ENCODE measurements at places on chromosomes 7 and 10. TPM values are rescaled to one million over a fixed set of nuclear protein-coding genes. Genes with fewer than 3 reads are reported as not detected.

The SLC18A3 gene
- polyA plus RNA-seq = not detected

The AKR1D1 gene
- polyA plus RNA-seq = not detected

The LEP gene
- polyA plus RNA-seq = not detected

The STEAP1B gene
- polyA plus RNA-seq = not detected

The METTL27 gene
- polyA plus RNA-seq = not detected

The CTNNA3 gene
- polyA plus RNA-seq = 0.38 TPM

The FFAR4 gene
- polyA plus RNA-seq = not detected

The CALHM1 gene
- polyA plus RNA-seq = not detected

DNA sequence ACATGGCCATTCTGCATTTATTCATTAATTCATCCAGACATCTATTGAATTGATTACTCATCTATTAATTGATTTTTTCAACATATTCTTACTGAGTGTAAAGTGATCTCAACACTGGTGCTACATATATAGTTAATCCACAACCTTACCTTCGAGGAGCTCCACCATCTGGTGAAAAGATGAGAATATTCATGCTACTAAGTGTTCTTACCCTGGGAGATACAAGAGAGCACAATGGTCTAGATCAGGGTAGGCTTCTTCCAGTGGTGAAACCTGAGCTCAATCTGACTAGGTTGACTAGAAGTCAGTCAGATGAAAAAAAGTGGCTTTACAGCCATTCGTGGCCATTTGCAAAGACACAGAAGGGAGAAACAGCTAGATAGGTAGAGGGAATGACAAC is 507.4 kb downstream of the ANKRD7 start:
- DNase-seq = no peak

DNA sequence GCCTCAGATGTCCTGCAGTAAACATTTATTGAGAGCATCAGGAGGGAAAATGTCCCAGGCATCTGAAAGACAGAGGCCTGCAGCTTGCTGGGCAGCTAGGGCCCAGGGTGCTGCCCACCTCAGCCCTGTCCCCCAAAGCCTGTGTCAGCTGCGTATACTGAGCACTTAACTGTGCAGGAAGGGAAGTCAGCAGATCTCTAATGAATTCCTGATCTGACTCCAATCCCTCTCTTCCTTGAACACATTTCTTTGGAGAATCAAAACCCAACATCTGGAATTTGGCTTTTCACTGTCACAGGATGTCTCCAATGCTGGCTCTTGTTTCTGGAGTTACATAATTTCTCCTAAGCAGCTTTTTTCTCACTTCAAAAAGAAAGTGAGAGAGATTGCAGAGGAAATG is 364.7 kb upstream of the NFE2L3 start:
- no peak for DNase-seq

DNA sequence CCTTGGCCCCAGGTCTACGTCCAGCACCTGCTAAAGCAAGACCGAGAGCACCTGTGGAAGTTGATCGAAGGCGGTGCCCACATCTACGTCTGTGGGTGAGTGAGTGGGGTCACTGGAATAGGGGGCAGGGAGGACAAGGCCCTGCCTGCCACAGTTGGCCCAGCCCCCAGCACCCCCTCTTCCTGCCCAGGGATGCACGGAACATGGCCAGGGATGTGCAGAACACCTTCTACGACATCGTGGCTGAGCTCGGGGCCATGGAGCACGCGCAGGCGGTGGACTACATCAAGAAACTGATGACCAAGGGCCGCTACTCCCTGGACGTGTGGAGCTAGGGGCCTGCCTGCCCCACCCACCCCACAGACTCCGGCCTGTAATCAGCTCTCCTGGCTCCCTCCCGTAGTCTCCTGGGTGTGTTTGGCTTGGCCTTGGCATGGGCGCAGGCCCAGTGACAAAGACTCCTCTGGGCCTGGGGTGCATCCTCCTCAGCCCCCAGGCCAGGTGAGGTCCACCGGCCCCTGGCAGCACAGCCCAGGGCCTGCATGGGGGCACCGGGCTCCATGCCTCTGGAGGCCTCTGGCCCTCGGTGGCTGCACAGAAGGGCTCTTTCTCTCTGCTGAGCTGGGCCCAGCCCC is 8.1 kb downstream of the TMEM120A start:
- DNase-seq = no peak

- DNase-seq = no peak
Measured at GRCh38 chr7:67955061-67955460, 958.4 kb downstream of the TYW1 start.

- DNase-seq = no peak
Measured at GRCh38 chr7:120867932-120868331, 10.0 kb upstream of the TSPAN12 start.

GRCh38 chr7:25845464-25845863 is 306.5 kb upstream of the NFE2L3 start:
- DNase-seq = no peak

GRCh38 chr7:81810476-81811155 is 40.8 kb upstream of the HGF start:
- DNase-seq = no peak

- no peak for DNase-seq
Measured at GRCh38 chr10:93757801-93758507, at the start of gene LGI1. TSS of gene LGI1 (plus strand) at chr10:93757936. CDS start at chr10:93758145, 209 bp downstream.

DNA sequence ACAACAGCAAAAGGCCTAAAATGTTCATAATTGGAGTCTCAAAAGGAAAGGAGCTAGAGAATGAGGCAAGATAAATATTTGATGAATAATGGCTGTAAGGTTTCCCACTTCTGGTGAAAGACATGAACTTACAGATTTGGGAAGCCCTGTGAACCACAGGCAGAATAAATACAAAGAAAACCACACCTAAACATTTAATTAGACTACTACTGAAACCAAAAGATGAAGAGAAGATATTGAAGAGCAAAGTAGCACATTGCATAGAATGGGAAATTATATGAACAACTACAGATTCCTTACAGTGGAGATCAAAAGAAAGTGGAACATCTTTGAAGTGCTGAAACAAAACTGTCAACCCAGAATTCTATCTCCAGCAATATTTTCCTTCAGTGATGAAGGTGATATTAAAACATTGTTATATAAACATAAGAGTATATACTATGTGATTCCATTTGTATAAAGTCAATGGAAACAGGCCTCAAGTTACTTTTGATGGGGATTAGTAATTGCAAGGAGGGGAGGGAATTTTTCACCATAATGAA is 191.3 kb upstream of the KAT6B start:
- DNase-seq = no peak

- no peak for DNase-seq
Measured at GRCh38 chr7:68249611-68250010, 1253.0 kb downstream of the TYW1 start.

- DNase-seq = peak; percentile 68
Measured at GRCh38 chr7:140230861-140231770, 54.3 kb upstream of the KDM7A start.

- no peak for DNase-seq
Measured at GRCh38 chr7:38185395-38186307, 7.6 kb downstream of the STARD3NL start.

DNA sequence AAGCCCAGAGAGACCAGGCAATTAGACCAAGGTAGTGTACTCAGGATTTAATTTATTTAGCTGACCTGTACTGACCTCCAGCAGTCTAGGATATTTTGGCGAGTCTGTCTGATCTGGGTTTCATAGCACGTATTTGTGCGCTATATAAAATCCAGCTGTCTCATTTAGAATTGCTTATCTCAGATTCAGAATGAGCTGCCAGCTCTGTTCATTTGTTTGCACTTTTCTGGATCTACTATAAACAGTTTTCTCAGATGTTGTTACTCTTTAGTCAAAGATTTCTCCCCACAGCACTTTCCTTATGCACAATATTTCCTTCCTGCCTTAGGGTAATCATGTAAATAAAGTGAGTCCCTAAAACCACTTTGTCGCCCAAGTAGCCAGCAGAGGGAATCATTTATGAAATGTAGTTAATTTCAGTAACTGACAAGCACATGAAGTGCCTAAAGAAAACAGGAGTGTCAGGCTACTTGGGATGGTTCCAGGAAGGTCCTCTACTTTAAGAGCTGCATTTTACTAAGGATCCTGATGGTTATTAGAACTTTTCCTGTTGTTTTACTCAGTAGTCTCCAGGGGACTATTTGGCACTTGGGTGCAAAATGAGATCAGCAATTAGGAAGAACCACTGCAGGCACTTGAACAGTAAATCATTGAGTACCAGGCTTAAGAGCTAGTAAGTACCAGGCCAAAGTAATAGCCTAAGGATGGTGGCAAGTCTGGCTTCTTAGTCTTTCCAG is 226.4 kb downstream of the TWIST1 start:
- no peak for DNase-seq

DNA sequence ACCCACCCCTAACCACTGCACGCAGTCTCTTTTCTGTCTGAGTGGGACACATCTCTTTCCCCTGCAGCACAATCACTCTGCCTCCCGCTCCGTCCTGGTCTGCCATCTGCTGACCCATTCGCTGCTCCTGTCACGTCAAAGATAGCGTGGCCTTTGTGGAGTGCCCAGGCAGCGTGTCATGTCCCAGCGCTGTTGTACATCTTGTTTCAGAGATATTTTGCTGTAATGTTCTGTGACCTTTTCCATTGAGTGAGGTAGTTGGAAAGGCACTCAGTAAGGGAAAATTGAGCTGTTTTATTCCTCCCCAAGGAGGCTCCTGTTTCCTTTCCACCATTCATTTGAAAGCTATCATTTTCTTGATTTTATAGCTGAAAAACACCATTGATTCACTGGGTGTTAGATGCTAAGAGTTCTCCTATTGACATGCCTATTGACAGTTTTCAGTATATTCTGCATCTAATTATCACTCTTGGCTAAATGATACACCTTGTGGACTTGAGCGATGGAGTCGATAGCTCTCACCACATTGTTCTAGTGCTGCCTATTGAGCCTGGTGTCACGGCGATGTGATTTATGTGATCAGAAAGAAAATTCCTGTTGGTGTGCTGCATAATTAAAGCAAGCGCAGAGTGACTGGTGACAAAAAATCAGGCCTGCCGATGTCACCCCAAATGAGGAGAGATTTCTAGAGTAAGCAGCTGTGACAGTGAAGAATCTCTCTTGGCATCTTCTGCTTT is 372.6 kb downstream of the LRMDA start:
- no peak for DNase-seq

- DNase-seq = no peak
Measured at GRCh38 chr7:117775801-117776200, 97.4 kb downstream of the CTTNBP2 start.

GRCh38 chr7:151834271-151835035 is 42.5 kb downstream of the PRKAG2 start:
- DNase-seq = no peak

- no peak for DNase-seq
Measured at GRCh38 chr7:20310301-20310700, 20.4 kb upstream of the ITGB8 start.

- peak; percentile 59 for DNase-seq
Measured at GRCh38 chr7:18201350-18201749, 173.7 kb upstream of the PRPS1L1 start.
